HS-5 (cell line): ENCODE measurements at places on chromosomes 4 and X.

DNA sequence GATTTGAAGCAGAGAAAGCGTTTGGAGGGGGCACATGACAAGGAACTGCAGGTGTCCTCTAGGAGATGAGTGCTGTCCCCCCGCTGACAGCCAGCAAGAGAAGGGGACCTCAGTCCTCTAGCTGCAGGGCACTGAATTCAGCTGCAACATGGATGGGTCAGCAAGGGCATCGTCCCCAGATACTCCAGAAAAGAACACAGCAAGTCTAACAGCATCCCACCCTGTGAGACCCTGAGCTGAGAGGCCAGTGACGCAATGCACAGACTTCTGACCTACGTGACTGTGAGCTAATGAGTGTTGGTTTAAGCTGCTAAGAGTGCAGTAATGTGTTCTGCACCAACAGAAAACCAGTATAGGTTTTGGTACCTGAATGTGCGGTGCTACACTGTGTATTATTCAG lies 11.6 kb upstream of the CENPVL2 start:
- no peak for DNase-seq

GRCh38 chr4:98673288-98673644 lies 14.9 kb upstream of the TSPAN5 start:
- DNase-seq = no peak

DNA sequence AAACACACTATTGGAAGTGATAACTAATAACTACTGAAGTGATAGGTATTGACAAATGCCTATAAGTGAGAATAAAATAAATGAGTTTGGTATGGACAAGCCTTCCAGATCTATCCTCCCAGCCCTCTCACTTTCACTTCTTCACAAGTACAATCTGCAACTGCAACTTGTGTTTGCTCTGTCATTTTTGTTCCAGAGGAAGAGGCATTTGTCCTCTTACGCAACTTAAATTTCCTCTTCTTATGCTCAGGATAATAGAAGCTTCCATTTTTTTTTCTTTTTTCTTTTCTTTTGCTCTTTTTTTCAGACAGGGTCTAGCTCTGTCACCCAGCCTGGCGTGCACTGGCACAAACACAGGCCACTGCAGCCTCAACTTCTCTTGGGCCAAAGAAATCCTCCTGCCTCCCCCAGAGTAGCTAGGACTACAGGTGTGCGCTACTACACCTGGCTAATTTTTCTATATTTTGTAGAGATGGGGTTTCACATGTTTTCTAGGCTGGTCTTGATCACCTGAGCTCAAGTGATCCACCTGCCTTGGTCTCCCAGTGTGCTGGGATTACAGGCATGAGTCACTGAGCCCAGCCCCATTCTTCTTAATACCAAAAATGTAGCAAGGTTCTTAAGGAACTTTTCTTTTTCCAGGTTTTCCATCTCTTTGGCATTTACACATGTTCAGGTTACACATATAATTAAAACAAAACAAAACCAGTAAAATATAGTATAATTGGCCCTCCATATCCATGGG lies 73.1 kb downstream of the PDGFC start:
- DNase-seq = no peak

DNA sequence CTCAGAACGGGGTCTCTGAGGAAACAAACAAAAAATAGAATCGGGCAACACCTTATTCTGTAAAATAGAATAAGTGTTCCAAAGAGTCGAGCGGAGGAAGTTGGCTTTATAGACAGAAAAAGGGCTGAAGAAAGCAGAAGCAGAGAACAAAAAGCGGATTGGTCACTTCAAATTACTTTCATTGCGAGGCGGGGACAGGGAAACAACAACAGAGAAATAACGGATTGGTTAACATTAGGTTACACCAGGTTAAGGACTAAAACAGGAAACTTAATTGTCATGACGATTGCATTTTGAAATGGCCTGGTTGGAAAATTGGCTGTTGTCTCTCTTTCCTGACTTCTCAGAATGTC lies 433 bp upstream of the COQ2 start:
- no peak for DNase-seq

DNA sequence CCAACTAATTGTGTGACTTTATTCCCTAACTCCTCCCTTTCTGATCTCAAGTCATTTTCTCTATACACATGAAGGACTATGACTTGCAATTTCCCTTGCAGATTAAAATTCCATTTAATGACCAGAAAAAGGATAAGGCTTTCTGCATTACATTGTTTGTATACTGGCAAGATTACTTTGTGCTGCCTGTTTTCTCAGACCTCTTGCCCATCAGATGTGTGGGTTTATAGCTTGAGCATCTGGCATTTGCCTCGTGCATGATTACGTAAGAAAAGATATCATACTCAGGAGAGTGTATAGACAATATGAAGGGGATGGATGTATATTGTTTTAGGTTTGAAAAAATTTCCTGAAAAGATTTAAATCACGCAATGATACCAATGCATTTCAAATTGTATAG lies 593.8 kb upstream of the SLIT2 start:
- DNase-seq = no peak

- no peak for DNase-seq
Observed at GRCh38 chrX:43809463-43809862, 72.8 kb downstream of the MAOB start.

DNA sequence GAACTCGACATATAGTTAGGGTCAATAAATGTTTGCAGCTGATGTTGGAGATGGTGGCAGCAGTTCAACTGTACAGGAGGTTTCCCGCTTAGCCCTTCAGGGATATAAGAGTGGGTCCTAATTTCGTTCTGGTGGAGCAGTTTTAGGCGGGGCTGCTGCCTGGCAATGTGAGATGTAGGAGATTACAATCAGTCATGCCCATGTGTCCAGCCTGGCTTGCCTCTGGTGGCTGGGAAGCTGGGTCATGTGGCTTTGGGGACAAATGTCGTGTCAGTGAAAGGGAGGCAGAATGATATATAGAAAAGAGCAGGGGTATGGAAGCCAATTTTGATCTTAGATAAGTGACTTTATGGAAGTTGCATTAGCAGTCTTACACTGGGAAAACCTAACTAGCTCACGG lies 129.4 kb downstream of the CLCN4 start:
- DNase-seq = no peak

- DNase-seq = no peak
Observed at GRCh38 chrX:15016051-15016450, 142.8 kb downstream of the MOSPD2 start.

GRCh38 chr4:67714955-67715354 lies 14.0 kb upstream of the UBA6 start:
- DNase-seq = no peak

- no peak for DNase-seq
Observed at GRCh38 chr4:38920186-38920585, 52.6 kb downstream of the FAM114A1 start.
